Femur (tissue), 1 donor: ENCODE measurements at places on chromosomes 12 and 14.
A peak's percentile ranks its signal among the peaks of the same experiment; 100 is the strongest.

DNA sequence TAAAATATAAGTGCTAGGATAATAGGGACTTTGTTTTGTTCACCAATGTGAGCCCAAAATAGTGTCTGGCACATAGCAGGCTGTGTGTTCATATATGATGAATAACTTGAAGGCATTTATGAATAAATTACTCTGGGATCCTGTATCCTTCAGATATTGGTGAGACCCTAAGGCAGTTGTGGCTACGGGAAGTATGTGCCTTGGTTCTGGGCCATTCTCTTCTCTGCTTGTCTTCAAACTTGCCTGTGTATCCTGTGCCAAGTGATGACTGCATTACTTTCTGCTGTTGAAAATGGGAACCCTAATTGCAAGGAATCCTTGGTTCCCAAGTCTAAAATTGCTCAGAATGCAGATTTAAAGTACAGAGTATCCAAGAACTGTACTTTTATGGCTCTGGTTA, 67.6 kb upstream of the KTN1 start:
- DNase-seq, result no peak

DNA sequence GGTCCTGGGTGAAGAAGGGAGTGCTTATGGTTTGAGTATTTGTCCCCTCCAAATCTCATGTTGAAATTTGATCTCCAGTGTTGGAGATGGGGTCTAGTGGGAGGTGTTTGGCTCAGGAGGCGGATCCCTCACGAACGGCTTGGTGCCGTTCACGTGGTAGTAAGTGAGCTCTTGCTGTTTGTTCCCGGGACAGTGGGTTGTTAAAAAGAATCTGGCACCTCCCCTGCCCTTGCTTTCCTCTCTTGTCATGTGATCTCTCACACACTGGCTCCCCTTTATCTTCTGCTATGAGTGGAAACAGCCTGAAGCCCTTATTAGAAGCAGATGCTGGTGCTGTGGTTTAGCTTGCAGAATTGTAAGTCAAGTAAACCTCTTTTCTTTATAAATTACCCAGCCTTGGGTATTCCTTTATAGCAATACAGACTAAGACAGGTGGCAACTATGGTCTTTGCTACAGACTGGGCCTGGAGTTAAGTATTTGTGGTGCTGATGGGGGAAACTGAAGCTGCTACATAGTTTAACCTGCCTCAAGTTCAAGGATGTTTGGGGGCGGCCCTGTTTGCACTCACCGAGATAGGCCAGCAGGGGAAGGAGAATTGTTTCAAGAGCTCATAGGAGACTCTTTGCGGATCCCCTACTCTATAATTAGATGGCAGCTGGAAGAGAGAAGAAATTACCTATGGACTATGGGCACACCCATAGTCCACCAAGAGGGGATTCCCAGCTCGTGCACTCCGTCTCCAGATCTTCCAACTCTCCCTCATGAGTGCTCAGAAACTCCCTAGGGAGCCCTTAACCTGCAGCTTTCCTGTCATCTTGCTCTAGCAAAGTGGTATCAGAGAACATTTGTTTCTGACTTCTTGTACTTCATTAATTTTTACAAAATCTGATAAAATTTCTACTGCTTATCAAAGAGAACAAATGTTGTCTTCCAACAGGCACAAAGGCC, 164.6 kb downstream of the SLC15A5 start:
- no peak for DNase-seq

DNA sequence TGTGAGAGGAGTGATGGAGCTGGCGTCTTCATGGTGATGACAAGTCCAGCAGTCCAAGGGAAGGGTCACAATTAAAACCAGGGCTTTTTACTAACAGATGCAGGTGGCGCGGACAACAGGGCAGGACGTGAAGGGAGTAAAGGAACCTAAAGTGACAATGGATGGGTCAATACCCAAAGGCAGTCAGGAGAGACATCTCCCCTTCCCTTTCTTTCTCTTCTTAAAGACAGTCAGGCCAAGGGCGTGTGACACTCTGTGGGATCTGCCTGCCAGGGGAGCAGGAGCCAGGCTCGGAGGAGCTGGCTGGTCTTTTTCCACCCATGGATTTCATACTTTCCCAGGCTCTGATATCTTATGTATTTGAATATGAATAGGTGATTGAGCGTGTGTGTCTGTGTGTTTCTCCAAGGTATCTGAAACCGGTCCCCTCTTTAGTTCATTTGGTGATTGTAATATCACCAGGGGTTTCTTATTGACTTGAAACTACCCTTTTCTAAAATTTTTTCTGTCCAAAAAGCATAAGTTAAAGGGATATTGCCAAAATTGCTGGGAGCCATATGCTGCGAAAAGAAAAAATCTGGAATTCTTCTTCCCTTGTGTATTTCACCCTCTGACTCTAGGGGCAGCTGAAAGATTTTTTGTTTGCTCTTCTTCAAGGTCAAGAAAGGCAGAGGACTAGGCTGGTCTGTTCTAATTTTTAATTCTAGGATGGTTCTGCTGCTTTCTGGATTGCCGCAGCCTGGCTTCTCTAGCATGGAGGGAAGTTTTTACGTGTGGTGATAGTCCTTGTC, 61.8 kb downstream of the FBXL14 start:
- no peak for DNase-seq

DNA sequence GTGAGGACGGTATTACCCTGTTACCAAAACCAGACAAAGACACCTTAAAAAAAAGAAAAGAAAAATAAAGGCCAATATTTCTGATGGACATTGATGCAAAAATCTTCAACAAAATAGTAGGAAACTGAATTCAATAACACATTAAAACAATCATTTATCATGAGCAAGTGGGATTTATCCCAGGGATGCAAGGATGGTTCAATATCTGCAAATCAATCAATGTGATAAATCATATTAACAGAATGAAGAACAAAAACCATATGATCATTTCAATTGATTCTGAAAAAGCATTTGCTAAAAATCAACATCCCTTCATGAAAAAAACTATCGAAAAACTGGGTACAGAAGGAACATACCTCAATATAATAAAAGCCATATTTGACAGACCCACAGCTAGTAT, 32.3 kb upstream of the ATP2B1 start:
- no peak for DNase-seq

- DNase-seq, result peak; percentile 48
Observed at GRCh38 chr12:88579601-88580050, 645 bp downstream of the KITLG start.

- DNase-seq, result no peak
Observed at GRCh38 chr12:130569521-130569920, 146.6 kb downstream of the RIMBP2 start.

DNA sequence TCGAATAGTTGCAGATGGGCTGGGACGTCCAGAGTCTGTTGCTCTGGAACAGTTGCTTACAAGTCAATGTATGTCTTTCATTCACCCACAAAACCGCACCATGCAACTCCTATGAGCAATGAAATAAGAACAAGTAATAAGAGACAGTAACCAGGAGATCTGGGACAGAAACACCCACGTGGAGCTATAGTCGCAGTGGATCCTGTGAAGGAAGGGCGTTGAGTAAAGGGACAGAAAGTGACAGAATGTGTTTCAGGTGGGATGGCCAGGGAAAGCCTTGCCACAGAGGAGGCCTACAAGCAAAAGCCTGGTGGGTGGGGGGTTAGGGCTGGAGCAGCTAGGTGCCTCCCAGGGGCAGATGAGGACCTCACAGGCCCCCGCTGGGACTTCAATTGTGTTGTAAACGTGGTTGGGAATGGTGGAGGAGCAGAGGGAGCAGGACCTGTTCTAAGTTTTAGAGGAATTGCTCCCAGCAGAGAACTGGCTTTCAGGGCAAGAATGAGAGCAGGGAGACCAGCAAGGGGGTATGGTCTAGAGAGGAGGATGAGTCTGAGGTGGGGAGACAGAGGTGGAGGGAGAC, 86.7 kb upstream of the FZD10 start:
- no peak for DNase-seq

GRCh38 chr14:96102081-96102856, 63.1 kb downstream of the C14orf132 start:
- no peak for DNase-seq

GRCh38 chr12:119840168-119840567, 37.0 kb downstream of the CIT start:
- no peak for DNase-seq

DNA sequence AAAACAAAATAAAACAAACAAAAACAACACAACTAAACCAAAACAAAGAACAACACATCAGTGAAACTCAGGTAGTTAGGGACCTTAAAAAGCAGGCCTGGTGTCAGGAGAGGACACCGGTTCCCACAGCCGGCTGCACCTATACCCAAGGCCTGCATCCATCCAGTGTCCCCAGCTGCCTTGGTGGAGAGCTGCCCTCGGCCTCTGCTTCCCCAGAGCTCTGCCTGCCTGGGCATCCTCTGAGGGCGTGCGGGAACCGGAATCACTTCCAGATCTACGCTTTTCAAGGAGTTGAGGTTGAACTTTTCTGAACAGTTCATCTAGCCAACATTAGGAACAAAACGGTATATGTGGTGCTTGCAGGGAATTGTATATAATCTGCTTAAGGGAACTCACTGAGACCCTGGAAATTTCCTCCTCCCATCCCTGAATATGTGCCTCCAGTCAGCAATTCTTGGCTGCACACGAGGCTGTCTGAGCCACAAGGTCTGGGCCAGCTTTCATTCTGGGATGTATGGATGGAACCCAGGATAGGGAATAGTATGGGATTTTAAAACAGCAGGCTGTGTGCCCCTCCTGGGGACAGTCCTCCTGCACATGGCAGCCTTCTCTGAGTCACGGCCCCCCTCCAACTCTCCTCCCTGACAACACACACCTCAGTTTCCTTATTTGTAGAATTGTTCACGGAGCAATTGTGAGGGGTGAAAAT, 319.0 kb upstream of the RTL1 start:
- peak; percentile 57 for DNase-seq

GRCh38 chr12:119593578-119594398, at the start of gene TMEM233:
Gene TMEM233 (plus strand): TSS chr12:119593774. CDS start chr12:119593849, 75 bp downstream.
- peak; percentile 32 for DNase-seq

GRCh38 chr14:52117111-52117832, 48.4 kb upstream of the NID2 start:
- DNase-seq, result peak; percentile 25

DNA sequence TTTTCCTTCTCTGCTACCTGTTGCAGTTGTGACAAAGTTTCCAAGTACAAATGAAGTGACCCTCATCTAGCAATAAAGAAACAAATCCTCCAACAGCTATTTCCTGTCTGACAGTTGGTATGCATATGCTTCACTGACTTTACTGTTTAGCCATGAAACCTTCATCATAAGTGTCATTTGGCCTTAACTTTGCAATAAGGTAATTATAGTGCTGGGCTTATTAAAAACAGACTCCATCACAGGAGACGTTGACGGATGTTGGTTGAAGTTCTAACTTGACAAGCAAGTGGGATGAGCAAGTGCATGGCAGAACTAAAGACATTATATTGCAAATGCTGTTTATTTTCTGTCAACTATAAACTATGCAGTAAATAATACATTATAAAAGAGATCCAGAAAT, 425.2 kb downstream of the RPS29 start:
- DNase-seq, result no peak

- no peak for DNase-seq
Observed at GRCh38 chr12:14975457-14975856, 2.6 kb downstream of the PDE6H start.

DNA sequence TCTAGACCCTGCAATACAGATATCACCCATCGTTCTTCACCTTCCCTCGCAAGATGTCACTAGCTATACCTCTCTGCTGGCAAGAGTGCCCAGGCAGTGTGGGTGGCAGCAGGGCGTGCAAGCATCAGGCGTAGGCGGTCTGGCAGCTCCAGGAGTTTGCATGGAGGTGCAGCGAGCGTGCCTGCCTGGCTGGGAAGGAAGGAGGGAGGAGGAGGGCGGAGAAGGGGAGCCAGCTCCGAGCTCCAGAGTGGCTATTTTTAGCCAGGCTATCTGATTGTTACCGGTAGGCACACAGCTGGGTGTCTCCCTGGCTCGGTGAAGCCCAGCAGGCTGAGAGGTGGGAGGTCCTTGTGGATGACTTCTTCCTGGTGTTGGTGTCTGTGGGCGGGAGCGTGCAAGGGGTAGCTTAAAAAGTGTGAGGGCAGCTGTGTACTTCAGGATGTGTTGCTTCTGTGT, 6.2 kb downstream of the FOXJ2 start:
- DNase-seq, result peak; percentile 73

DNA sequence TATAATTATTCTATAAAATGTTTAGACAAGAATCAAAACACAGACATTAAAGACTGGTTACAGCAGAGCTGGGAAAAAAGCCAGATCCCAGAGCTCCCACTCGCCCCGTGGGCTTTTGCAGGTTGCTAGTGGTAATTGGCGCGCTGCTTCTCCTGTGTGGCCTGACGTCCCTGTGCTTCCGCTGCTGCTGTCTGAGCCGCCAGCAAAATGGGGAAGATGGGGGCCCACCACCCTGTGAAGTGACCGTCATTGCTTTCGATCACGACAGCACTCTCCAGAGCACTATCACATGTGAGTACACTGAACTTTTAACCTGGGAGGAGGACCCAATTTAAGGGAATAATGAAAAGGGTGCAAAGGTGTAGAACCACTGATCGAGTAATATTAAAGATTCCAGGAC, 7.5 kb downstream of the TMEM52B start:
- peak; percentile 55 for DNase-seq

DNA sequence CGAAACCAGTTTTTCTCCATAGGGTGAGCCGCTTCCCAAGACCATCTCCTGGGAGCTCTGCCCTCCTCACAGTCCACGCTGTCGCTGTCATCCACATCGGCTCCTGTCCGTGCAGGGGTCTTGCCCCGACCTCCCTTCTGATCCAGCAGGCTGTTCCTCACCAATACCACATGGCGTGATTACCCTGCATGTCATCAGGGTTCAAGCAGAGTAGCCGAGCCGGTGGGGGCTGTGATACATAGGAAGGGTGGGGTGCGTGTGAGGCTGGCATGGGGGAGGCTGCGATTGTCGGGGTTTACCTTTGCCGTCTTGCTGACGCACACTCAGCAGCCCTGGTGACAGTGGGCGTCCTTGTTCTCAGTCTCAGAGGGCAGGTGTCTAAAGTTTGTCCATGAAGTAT, 17.0 kb downstream of the TEDC1 start:
- no peak for DNase-seq

DNA sequence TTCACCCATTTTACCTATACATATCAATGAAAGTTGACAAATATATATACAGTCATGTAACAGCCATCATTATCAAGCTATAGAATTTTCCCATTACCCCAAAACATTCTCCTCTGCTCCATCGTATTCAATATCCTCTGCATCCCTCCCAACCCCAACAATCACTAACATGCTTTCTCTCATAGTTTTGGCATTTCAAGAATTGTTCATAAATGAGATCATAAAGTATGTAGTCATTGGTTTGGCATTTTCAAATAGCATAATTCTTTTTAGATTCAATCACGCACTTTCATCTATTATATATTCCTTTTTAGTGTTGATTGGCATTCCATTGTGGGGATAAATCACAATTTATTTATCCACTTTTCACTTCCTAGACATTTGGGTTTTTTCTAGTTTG, 866.0 kb upstream of the TMEM132C start:
- no peak for DNase-seq

DNA sequence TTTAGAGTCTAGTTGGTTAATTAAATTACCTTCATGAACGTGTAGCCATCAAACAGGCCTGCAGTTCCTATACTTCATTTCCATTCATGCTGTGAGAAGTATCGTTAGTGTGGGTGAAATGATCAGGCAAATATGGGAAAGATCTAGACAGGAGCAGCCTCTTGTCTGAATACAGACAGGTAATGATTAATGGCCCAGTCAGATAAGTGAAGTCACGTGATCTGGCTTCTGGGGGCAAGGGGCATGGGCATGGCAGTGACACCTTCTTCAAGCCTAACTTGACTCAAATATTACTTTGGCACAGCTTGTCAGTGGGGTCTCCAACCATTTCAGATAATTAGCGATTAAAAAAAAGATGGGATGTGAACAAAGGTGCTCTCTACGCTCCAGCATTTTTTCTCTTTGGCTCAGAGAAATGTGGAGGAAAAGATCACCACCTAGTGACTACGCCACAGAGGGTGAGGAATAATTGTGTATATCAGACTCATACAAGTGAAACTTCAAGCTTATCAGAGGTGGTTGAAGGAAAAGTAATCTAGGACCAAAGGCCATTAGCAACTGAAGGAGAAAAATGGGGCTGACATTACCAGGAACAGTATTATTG, 17.8 kb downstream of the GUCY2C start:
- DNase-seq, result no peak
